ENCODE measurements at places on chromosomes 6 and 20. TPM values are rescaled to one million over a fixed set of nuclear protein-coding genes. Genes with fewer than 3 reads are reported as not detected.

The IP6K3 gene
- total RNA-seq, result not detected

The ZSCAN9 gene
- 17.5 TPM for total RNA-seq

The SLC9A8 gene
- 10.5 TPM for total RNA-seq

The PACRG gene
- total RNA-seq, result 1.1 TPM

The C6orf132 gene
- total RNA-seq, result 0.87 TPM

The ENPP3 gene
- total RNA-seq, result 0.64 TPM

The DEFB132 gene
- not detected for total RNA-seq

The FAM217A gene
- not detected for total RNA-seq

The TRIM27 gene
- 82.8 TPM for total RNA-seq

The CCN5 gene
- not detected for total RNA-seq

The TRERF1 gene
- 8.7 TPM for total RNA-seq

The GSTA4 gene
- 16.2 TPM for total RNA-seq

- H3K27ac ChIP-seq, result no peak overlapping the region
- H3K4me1 ChIP-seq, result no peaks in the 10 kb centered on the region
- H3K4me3 ChIP-seq, result no peak overlapping the region
- H3K27me3 ChIP-seq, result peaks cover 6% of the 10 kb centered on the region
- DNase-seq, result no peak
- no peaks in the 10 kb centered on the region for H3K36me3 ChIP-seq
Measured at GRCh38 chr6:84976526-84977362, 212.3 kb upstream of the TBX18 start.

- H3K27ac ChIP-seq, result peak overlapping the region; percentile 61
- H3K4me1 ChIP-seq, result peaks cover 34% of the 10 kb centered on the region
- peaks cover 16% of the 10 kb centered on the region for H3K27me3 ChIP-seq
- H3K36me3 ChIP-seq, result peaks cover 13% of the 10 kb centered on the region
- peak overlapping the region; percentile 92 for H3K4me3 ChIP-seq
Measured at GRCh38 chr6:108559884-108560462, 744 bp upstream of the FOXO3 start.

DNA sequence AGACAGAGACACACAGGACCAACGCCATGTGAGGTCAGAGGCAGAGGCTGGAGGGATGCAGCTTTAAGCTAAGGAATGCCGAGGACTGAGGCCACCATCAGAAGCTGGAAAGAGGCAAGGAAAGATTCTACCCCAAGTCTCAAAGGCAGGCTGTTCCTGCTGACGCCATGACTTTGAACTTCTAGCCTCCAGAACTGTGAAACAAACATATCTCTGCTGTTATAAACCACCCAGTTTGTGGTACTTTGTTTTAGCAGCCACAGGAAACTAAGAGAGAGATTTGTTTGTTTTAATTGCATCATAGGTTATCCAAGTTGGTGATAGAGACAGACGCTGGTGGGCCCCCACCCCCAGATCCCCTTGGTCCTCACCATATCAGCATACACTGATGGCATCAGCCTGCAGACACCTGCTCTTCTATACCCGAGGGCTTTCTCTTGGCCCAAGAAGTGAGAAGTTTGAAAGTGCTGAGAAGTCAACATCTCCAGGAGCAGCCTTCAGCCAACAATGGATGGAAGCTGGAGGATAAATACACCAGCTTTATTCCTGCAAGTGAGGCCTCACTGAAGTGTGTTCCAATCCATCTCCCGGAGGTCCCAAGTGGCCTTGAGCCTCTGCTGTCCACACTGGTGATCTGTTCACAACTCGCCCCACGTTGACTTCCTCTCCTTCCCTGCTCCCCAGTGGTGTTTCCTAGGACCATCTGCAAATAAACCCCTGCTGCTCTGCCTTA is 154.7 kb downstream of the BTBD3 start:
- no peak for DNase-seq
- no peak overlapping the region for H3K27ac ChIP-seq
- H3K4me3 ChIP-seq, result no peak overlapping the region
- H3K36me3 ChIP-seq, result no peaks in the 10 kb centered on the region

- H3K4me1 ChIP-seq, result no peaks in the 10 kb centered on the region
- H3K27me3 ChIP-seq, result no peaks in the 10 kb centered on the region
- DNase-seq, result no peak
- peaks cover 42% of the 10 kb centered on the region for H3K36me3 ChIP-seq
Measured at GRCh38 chr6:83962582-83962981, 71.0 kb upstream of the MRAP2 start.

DNA sequence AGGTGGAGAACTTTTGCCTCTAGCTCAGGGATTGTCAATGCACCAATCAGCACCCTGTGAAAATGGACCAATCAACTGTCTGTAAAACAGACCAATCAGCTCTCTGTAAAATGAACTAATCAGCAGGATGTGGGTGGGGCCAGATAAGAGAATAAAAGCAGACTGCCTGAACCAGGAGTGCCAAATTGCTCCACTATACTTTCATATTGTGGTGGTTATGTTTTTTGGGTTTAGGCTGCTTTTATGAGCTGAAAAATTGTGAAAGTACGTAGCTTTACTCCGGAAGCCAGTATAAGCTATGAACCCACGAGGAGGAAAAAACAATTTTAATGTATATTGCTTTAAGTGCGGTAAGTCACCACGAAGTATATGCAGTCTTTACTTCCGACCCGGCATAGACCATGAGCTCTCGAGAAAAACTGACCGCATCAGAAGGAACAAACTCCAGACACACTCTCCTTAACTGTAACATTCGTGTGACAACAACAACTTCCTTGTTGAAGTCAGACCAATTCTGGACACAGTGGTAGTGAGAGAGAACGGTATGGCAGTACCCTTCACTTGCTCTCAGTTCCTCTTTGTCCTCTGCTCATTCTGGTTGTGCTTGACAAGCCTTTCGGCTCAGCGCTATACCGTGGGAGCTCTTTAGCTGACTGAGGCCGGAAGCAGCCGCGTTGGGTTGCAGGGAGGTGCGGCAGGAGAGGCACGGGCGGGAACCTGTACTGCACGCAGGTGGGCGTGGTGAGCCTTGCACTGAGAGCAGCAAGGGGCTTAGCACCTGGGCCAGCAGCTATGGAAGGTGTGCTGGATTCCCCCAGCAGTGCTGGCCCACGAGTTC is 81.9 kb upstream of the E2F3 start:
- no peaks in the 10 kb centered on the region for H3K4me1 ChIP-seq
- no peak overlapping the region for H3K4me3 ChIP-seq

DNA sequence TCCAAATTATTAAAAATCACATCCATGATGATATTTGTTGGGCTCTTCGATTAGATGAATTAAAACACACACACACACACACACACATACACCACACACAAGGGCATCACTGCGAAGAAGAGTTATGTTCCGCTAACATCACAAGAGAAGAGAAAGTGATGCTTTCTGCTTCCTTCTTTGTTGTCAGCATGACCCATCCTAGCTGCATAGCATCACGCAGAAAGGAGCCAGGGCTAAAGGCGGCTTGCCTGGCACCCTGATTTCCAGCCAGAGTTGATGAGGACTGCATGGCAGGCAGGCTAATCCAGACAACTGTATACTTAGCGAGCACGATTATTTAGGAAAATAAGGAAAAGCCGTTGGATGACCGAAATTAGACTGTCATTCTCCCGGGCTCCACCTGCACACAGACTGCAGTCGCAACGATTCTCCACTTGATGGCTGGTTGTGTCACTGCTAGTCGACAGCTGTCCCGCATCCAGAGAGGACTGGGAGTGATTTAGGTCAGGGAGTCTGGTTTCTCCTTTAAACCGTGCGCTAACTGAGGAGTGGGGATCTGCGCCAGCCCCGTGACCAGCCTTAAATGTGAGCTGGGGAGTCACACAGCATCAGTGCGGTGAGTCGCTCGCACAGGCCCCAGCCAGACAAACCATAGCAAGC is 70.6 kb upstream of the SOX4 start:
- no peaks in the 10 kb centered on the region for H3K36me3 ChIP-seq
- H3K27me3 ChIP-seq, result peaks cover 3% of the 10 kb centered on the region
- H3K4me1 ChIP-seq, result no peaks in the 10 kb centered on the region
- H3K4me3 ChIP-seq, result no peak overlapping the region
- no peak overlapping the region for H3K27ac ChIP-seq

DNA sequence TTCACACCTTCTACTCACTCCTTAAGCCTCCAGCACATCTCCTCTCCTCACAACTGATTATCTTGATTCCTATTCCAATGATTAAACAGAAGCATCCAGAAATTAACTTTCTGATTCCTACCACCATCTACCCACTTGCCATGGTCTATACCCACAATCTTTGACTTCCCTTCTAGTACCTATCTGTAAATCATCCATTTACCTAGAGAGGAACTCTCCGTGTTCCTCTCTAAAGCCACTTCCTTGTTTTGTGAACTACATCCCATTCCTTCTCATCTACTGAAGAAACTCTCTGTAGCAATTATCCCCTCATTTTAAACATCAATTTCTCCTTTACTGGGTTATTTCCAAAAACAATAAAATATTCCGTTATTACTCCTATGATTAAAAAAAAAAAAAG is 167.3 kb downstream of the ARHGAP18 start:
- H3K36me3 ChIP-seq, result peaks cover 24% of the 10 kb centered on the region
- peaks cover 5% of the 10 kb centered on the region for H3K27me3 ChIP-seq
- H3K27ac ChIP-seq, result peak overlapping the region; percentile 36
- H3K4me3 ChIP-seq, result no peak overlapping the region
- H3K4me1 ChIP-seq, result peaks cover 30% of the 10 kb centered on the region
- no peak for DNase-seq

DNA sequence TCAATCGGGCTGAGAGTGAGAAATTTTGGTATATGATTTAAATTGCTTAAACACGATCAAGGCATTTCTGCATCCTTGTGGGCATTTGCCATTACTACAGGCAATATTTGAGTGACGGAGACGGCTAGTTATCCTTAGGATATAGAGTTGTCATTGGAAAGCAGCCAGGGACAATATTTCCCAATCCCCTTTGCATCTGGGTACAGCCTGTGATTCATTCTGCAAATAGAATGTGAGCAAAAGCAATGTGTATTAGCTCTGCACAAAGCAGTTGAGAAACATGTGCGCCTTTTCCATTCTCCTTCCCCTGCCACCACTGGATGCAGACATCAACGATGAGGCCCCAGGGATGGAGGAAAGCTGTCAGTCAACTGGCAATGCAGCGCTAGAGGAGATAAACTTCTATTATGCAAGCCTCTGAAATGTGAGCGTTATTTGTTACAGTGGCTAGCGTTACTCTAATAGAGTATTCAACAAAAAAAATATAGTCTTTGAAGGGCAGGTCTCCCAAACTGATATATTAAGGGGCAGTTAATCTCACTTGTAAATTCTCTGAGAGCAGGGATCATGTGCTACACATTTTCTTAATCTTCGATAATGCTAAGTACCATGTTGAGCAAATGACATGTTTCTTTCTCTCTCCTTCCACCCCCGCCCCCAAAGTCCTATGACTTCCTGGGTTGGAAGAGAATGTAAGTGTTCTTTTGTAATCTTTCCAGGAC is 37.1 kb upstream of the NCOA3 start:
- H3K27ac ChIP-seq, result no peak overlapping the region
- peaks cover 3% of the 10 kb centered on the region for H3K27me3 ChIP-seq
- no peak for DNase-seq
- no peaks in the 10 kb centered on the region for H3K4me1 ChIP-seq
- no peaks in the 10 kb centered on the region for H3K36me3 ChIP-seq

DNA sequence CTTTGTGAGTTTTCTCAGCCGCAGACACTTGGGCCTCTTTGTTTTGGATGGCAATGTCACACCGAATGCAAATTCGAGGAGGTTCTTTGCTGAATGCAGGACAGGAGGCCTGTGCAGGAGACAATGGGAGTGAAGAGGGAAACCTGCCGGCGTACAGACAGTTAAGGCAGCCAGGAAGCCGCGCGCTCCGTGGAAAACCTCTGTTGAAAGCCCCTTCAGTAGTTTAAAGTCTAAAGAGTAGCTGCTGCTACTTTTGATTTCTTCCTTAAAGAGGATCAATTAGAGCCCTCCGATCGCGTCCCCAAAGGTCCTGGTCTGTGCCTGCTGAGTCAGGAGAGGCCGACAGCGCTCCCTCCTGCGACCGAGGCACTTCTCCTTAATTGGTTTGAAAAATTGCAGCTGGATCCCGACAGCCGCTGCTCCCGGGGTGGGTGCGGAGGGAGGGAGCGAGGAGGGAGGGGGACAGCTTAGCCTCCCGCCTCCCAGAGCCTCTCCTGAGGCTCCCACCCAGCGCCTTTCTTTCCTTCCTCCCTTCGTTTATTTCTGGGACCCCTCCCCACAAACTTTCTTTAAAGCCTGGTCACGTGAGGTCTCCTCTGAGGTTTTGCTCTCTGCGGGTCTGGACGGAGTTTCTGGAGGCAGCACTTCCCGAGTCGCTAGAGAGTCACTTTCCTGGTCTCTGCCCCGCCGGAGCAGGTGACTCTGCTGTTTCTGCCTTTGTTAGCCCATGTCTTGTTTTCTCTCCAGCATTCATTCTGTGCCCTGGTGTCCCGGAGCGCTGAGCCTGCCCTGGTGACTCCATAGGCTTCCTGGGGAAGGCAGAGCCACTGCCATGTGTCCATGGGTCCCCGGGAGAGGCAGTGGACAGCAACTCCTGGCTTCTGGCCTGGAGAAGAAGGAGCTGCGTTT is 22.3 kb upstream of the RPP40 start:
- peak overlapping the region; percentile 91 for H3K4me3 ChIP-seq
- peak; percentile 63 for DNase-seq
- peaks cover 4% of the 10 kb centered on the region for H3K36me3 ChIP-seq
- peak overlapping the region; percentile 91 for H3K27ac ChIP-seq
- H3K4me1 ChIP-seq, result peaks cover 20% of the 10 kb centered on the region

- H3K36me3 ChIP-seq, result no peaks in the 10 kb centered on the region
- no peak overlapping the region for H3K27ac ChIP-seq
- peaks cover 9% of the 10 kb centered on the region for H3K4me1 ChIP-seq
- H3K4me3 ChIP-seq, result no peak overlapping the region
- DNase-seq, result no peak
- no peaks in the 10 kb centered on the region for H3K27me3 ChIP-seq
Measured at GRCh38 chr6:91715171-91715805, 1128.4 kb upstream of the MAP3K7 start.

- no peaks in the 10 kb centered on the region for H3K36me3 ChIP-seq
- no peak overlapping the region for H3K27ac ChIP-seq
- DNase-seq, result no peak
- no peaks in the 10 kb centered on the region for H3K27me3 ChIP-seq
- H3K4me1 ChIP-seq, result no peaks in the 10 kb centered on the region
Measured at GRCh38 chr6:103140308-103141027, 1719.3 kb downstream of the HACE1 start.

DNA sequence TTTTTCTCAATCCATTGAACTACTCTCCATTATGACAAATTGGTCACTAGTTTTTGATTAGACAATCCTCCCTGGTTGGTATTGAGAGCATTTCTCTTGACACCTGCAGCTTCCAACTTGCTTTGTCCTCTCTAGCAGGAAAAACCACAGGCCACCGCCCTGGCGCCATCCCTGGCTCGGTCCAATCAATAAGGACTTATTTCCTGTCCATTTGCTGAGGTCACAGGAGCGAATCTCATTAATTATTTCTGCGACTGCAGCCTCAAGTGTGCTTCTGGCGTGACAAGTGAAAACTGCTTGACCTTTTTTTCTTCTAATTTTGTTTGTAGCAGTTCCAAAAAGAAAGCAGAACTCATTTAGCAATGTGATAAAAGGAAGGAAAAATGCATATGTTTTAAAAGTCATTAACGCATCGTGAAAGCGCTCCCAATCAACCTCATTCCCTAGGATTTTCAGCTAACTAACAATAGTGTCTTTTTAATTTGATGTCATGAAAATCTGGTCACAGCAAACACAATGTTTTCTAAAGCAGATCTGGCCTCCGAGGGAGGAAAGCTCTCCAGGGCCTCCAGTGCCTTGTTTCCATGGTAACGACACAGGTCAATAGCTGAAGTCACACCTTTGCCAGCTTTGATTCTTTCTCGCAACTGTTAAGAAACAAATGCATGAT is 39.0 kb upstream of the BEND3 start:
- peaks cover 8% of the 10 kb centered on the region for H3K27me3 ChIP-seq
- no peak overlapping the region for H3K4me3 ChIP-seq
- DNase-seq, result peak; percentile 27
- peaks cover 5% of the 10 kb centered on the region for H3K4me1 ChIP-seq

Data from endothelial cell (in vitro differentiated cells).